ENCODE measurements at places on chromosomes 7 and 10.

- no peak for DNase-seq
Observed at GRCh38 chr10:128912568-128913311, 554.3 kb upstream of the MGMT start.

DNA sequence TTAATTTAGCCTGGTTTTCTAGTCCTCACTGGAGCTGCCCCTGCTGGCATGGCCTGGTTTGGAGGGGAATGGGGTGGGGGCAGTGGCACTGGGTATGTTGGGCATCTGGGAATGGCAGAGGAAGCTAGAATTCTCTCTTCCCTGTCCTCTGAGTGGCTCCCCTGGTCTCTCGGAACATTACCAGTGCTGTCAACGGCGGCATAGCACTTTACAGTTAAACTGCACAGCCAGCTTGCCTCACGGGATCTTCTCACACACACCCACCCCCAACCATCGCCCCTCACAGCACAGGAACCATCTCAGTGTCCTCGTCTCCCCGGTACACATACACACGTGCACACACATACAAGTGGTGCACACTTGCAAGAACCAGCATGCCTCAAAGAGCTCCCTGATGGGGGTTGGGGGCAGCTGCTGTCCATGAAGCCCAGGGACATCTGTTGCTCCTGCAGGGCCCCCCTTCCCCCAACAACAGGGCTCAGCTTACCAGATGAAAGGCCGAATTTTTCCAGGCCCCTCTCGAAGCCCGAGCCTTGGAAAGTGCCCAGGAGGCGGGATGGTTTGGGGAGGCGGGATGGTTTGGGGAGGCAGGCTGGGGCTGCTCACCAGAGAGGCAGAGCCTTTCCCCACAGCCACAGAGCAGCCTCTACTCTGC, 41.0 kb downstream of the TSPAN15 start:
- no peak for DNase-seq

- DNase-seq = no peak
Observed at GRCh38 chr10:32237644-32238345, 109.2 kb downstream of the EPC1 start.

DNA sequence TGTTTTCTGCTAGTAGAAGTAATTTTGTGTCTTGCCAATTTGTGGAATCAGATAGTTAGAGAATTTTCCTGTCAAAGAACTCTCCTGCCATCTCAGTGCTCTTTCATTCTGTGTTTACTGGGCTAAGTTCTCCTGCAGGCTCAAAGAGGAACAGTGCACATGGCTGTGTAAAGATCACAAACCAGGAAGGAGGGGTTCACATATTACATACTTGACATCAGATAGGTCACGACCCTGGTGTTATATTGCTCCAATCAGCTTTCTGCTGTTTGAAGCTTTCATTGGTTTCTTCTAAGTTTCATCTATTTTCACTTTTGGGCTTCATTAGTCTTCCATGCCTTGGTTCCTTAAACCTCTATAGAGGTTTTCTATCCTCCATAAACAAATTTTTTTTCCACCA, 13.5 kb upstream of the ELMO1 start:
- no peak for DNase-seq

DNA sequence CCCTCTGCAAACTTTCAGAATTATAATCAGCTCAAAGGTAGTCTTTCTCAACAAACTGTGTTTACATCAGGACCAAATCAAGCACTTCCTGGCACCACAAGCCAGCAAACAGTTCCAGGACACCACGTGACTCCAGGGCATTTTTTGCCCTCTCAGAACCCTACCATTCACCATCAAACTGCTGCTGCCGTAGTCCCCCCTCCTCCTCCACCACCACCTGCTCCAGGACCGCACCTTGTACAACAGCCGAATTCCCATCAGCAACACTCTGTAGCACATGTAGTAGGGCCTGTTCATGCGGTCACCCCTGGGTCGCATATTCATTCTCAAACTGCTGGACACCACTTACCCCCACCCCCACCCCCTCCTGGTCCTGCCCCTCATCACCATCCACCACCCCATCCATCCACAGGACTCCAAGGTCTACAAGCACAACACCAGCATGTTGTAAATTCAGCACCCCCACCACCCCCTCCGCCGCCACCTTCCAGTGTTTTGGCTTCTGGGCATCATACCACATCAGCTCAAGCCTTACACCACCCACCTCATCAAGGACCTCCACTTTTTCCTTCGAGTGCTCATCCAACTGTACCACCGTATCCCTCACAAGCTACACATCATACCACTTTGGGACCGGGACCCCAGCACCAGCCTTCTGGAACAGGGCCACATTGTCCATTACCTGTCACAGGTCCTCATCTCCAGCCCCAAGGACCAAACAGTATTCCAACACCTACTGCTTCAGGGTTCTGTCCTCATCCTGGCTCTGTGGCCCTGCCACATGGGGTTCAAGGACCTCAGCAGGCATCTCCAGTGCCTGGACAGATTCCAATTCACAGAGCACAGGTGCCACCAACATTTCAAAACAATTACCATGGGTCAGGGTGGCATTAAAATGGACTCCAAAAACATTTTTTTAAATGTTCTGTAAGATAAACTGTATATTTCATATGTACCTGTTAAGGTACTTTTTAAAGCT, 98.7 kb downstream of the KMT2E start:
- no peak for DNase-seq

- DNase-seq = no peak
Observed at GRCh38 chr7:150431839-150432658, 18.4 kb upstream of the GIMAP8 start.

DNA sequence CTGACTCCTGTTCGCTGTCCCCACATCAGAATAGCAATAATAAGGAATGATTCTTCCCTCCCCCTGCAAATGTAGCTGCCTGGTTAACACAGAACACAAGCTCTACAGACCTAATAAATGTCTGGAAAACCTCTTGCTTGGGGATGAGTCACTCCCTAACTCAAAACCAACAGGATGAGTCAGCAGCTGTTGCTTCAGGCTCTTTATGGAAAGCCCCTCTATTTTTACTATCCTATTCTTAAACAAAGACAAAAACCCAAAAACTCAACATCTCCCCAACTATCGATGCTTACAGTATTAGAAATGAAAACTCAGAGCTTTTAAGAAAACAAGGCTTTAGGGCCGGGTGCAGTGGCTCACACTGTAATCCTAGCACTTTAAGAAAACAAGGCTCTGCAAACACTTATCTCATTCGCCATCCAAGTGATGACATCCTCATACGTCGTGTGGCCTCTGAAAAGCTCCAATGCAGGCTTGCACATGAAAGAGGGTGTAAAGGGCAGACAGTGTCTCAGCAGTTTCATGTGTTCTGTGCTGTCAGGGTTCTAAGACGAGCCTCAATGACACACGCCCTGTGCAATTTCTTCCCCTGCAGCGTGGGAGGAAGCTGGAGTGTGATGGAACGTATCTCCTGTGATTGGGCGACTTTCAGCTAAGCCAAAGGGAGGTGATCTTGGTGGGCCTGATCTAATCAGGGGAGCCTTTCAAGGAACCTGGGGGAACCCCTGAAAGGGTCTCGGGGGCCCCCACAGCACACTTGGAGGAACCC, 70.1 kb downstream of the AMZ1 start:
- peak; percentile 91 for DNase-seq

- DNase-seq = no peak
Observed at GRCh38 chr10:126634347-126634746, 36.1 kb downstream of the C10orf90 start.

DNA sequence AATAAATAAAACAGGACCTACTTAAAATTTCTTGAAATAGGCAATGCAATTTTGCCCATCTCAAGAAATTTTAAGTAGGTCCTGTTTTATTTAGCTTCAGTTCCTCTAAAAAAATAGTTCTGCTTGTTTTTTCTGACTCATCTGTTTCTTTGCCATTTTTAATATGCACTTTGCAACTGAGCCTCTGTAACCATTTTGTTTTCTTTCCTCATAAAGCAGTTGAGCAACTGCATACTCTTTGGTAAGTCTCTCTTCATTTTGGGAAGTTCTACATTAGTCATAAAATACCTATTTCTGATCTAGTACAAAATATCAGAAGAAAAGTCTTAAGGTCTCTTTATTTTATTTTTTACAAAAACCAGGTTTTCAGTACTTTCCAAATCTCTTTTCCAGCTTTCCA, 18.0 kb downstream of the TAS2R40 start:
- DNase-seq = no peak

GRCh38 chr10:34808801-34809745, 6.0 kb downstream of the PARD3 start:
- no peak for DNase-seq

DNA sequence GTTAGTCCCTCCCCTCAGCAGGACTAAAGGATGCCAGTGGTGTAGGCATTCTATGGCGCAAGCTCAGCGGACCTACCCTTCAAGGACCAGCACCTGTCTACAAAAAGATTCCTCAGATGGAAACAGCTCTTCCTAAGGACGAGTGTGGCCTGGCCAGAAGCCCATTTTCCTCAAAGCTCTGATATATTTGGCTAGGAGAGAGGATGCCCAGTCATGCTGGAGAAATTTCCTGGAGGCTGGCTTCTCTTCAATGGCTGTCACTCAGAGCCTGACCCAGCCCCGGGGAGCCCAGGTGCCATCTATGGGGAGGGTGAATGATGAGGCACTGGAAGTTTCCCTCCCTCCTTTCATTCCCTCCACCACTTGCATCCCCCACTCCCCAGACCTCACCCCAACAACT, 111.5 kb downstream of the PLXNA4 start:
- no peak for DNase-seq

DNA sequence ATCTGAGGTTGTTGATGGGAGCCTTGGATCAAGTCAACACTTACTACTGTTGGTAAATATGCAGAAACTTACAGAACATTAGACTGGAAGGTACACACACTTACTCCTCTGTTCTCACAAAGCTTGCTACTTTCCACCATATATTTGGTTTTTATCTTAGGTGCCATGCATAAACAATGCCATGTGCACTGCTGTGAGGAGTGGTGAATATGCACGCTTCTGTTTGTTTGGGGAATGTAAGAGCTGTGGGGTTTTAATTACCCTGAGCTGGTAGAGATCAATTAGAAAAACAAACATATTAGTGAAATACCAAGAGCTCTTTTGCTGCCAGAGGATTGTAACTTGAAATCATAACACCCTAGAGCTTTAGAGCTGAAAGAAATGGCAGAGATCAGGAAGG, 79.8 kb upstream of the ARID5B start:
- no peak for DNase-seq

DNA sequence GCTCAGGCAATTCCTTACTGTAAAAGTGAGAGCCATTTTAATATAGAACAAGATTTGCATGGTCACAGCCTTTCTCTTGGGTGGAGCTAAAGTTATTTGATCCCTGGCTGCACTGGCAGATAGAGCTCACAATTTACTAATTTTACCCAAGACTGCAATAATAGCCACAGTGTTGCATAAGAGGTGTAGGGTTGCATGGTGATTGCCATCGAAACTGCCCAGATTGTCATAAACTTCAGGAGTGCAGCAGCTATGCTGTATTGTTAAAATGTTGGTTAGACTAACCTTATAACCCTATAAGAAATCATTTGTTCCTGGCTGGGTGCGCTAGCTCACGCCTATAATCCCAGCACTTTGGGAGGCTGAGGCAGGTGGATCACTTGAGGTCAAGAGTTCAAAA, 50.0 kb downstream of the VCL start:
- no peak for DNase-seq

DNA sequence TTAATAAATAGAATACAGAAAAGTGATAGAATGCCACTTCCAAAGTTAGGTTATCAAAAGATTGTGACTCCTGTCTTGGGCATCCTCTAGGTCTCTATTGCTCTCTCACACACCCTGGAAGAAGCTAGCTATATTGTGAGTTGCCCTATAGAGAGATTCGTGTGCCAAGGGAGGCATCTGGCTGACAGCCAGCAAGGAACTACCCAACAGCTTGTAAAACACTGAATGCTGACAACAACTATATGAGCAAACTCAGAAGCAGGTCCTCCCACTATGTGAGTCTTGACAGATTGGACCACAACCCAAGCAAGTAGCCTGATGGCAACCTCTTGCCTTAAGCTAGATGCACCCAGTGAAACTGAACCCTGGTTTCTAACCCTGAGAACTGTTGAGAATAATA, 55.7 kb upstream of the CDK14 start:
- no peak for DNase-seq

GRCh38 chr7:114825423-114825951, 96.4 kb upstream of the MDFIC start:
- DNase-seq = peak; percentile 63

- DNase-seq = no peak
Observed at GRCh38 chr10:107031931-107032699, 132.4 kb downstream of the SORCS1 start.

- peak; percentile 91 for DNase-seq
Observed at GRCh38 chr7:22082886-22083703, 137.4 kb upstream of the CDCA7L start.

DNA sequence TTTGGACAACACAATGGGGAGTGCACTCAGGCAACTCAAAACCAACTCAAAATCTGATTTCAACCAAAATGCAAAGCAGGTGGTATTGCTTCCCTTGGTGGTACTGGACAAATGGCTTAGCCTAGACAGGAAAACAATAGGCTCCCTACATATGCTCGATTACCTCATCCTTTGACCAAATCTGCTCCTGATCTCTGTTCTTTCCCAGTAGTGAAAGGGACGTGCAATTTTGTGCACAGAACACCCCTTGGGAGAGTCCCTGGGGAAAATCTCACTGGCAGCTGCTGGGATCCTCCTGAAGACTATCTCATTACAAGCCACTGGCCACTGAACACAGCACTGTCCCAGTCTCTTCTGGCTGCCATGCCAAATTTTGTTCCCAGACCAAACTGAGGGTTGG, 149.2 kb upstream of the VSTM2A start:
- no peak for DNase-seq

DNA sequence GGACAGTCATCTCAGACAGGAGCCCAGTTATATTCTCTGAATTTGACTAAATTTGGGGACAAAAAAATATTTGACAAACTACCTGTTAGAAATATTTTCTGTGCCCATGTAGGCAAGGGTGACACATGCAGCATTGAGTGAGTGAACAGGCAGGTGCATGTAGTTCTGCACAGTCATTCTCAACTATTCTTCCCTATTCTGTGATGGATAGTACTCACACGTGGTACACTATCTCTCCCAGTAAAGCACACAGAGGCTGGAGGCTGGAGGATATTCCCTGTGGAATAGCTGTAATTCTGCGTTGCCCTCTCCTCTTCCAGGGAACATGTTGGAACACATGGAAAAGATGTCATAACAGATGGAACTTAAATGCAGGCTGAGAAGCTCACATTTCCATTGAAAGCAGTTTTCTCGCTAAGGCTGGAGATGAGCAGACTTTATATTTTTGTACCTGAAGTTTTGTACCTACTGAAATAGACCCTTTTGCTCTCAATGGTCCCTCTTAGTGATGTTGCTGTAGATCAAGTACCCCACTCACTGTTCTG, 75.0 kb downstream of the GPR141 start:
- DNase-seq = no peak

GRCh38 chr10:92407305-92408016, 116.5 kb downstream of the MARCHF5 start:
- DNase-seq = no peak

GRCh38 chr7:85004402-85004801, 182.5 kb downstream of the SEMA3D start:
- no peak for DNase-seq
